Activated T-helper 9 cell treated with anti-CD3 and anti-CD28 coated beads, Interleukin-2, amount 50 U/mL, for 16 hours (primary cell): ENCODE measurements at places on chromosomes 1 and 21.
A peak's percentile ranks its signal among the peaks of the same experiment; 100 is the strongest.

GRCh38 chr21:34148419-34148804 is 75.0 kb downstream of the MRPS6 start:
- DNase-seq = no peak

GRCh38 chr1:33331444-33332356 is 10.8 kb upstream of the A3GALT2 start:
- no peak for DNase-seq

DNA sequence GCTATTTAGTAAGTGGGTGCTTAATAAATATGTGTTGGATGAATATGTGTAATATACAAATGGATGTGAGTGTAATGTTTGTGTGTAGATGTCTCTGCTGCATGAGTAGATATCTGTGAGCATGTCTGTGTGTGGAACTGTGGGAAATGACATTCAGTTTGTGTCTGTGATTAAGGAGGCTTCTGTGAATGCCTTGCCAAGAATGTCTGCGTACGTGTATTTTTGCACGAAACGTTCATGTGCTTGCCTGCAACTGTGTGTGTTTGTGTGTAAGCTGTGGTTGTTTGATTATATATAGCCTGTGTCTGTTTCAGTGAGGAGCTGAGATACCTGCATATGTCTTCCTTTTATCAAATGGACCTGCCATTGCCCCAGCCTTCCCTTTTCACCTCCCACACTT is 13.8 kb downstream of the DMBX1 start:
- no peak for DNase-seq

- no peak for DNase-seq
Observed at GRCh38 chr21:32475162-32475812, 62.8 kb downstream of the EVA1C start.

- DNase-seq = no peak
Observed at GRCh38 chr1:19101244-19101643, 108.8 kb downstream of the UBR4 start.

GRCh38 chr21:40706806-40707655 is 139.9 kb downstream of the DSCAM start:
- no peak for DNase-seq

- DNase-seq = no peak
Observed at GRCh38 chr1:89980605-89981004, 14.3 kb upstream of the ZNF326 start.

- DNase-seq = no peak
Observed at GRCh38 chr1:81470275-81470674, 330.5 kb upstream of the ADGRL2 start.

- DNase-seq = no peak
Observed at GRCh38 chr1:112982853-112983536, 27.0 kb upstream of the SLC16A1 start.

- no peak for DNase-seq
Observed at GRCh38 chr1:74713849-74714248, 19.0 kb downstream of the CRYZ start.

- DNase-seq = no peak
Observed at GRCh38 chr21:40270047-40270446, 402.8 kb downstream of the PCP4 start.

DNA sequence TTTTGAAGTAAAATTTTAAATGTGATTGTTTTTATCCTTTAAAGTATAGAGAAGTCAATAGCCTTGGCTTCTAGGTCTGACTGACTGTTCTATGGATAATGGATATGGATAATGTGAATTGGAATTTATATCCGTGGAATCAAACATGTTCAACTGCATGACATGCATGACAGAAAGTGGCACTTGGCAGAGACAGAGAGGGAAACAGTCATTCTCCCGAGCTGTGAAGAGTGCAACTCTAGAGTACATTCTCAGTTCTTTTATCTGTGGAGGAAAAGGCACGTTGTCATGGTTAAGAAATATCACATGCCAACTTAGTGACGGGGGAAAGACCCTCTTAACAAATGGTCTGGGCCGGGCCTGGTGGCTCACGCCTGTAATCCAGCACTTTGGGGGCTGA is 67.0 kb downstream of the KIF26B start:
- no peak for DNase-seq

GRCh38 chr1:178418284-178418955 is 78.3 kb downstream of the CLEC20A start:
- no peak for DNase-seq

- DNase-seq = peak; percentile 46
Observed at GRCh38 chr1:210332719-210333398, 4.2 kb downstream of the HHAT start.

- no peak for DNase-seq
Observed at GRCh38 chr1:23217421-23218115, at the start of gene HTR1D. Gene HTR1D (minus strand): TSS chr1:23217502. CDS start chr1:23194219, 23,283 bp downstream.

DNA sequence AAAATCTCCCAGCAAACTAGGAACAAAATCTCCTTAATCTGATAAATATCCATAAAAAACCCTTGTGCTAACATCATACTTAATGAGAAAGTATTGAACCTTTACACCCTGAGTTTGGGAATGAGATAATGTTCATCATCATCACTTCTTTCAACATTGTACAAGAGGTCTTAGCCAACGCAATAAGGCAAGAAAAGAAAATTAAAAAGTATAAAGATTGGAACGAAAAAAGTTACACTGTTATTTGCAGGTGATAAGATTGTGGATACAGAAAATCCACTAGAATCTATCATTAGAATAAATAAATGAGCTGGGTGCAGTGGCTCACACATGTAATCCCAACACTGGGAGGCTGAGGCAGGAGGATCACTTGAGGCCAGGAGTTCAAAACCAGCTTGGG is 76.7 kb downstream of the UBR4 start:
- no peak for DNase-seq

GRCh38 chr1:117605774-117606648 is at the start of gene TENT5C:
Gene TENT5C (plus strand): TSS chr1:117606048. CDS start chr1:117622869, 16,821 bp downstream.
- DNase-seq = peak; percentile 98

GRCh38 chr1:46581681-46582455 is 22.2 kb downstream of the MKNK1 start:
- no peak for DNase-seq

DNA sequence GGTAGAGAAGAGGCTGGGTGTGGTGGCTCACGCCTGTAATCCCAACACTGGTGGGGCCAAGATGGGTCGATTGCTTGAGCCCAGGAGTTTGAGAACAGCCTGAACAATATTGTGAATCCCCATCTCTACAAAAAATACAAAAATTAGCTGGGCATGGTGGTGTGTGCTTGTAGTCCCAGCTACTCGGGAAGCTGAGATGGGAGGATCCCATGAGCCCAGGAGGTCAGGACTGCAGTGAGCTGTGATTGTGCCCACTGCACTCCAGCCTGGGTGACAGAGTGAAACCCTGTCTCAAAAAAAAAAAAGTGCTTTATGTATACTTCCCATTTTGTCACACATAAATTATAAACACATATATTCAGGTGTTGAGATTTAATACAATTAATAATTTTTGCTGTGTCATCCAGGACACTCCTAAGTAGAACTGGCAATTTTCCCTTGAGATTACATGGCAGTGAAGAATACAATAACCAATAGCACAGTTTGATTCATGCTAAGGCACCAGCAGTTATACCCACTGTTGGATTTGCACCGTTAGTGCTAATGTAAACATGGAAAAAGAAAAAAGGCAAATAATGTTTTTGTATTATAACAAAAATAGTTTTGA is 15.5 kb downstream of the GABPB2 start:
- DNase-seq = no peak

GRCh38 chr1:153447498-153448170 is 12.8 kb downstream of the S100A7 start:
- no peak for DNase-seq

GRCh38 chr1:66300972-66301451 is 232.9 kb upstream of the SGIP1 start:
- DNase-seq = no peak

DNA sequence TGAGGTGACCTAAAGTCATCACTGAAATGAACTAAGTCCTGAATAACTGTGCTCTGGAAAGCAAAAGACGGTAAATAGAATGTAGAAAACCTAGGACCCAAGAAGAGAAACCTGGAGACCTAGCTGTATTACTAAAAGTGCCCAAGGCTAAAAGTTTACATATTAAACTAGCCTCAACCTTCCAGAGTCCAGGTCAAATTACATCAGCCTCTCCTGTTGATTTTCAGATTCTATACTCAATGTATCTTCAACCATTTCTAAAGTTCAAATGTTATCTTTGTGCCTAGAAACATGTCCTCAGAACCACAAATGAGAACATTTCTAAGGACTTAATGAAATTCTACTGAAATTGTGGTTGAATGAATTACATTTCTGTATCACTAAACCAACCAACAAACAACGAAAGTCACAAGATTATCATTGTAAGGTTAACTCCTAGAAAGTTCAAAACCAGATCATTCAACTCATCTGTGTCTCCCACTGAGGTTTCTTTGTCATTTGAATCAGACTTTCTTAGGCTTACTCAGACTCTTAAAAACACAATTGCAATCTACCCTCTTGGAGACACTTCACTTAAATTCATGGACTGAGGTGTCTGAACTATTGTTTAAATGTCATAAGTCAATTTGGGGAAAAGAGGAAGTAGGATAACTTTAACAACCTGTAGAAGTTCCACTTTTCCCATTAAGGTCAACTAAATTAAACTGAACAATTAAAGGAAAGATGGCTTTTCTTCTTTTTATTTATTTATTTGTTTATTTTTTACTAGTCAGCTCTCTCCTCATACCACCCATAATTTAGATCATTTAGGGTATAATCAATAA is 207.7 kb downstream of the BARHL2 start:
- no peak for DNase-seq

GRCh38 chr1:115594600-115594999 is 47.2 kb upstream of the VANGL1 start:
- no peak for DNase-seq

DNA sequence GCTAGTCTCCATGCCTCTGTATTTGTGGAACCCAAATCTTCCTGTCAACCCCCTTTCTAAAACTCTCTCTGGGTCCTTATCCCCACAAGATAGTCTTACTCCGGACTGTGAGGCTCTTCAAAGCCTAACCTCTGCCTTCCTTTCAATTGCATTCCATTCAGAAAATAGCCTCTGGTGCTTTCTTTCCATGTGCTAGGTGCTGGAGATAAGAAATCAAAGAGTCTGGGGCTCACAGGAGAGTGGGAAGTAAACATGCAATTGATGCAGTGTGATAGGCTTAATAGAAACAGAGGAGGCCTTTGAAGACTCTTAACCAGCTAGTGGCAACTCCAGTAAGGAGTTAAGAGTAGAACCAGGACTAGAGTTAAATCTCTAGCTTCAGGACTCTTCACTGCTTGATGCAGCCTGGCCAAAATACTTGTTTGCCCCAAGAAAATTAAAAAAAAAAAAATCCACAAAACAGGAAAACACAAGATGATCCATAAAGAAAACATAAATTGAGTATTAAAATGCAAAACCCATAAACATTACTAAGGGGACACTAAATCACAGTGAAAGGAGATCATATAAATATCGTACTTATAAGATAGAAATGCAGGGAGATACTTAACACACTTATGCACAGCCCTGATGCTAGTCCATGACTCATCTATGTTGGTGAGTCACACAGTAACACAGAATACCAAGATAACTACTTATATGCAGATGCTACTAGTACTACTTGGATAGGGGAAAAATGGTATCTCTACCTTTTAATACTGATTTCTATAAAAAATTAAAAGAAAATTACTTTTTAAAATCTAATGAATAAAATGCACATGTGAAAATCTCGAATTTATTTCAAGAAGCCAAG is 341.5 kb downstream of the KCNH1 start:
- DNase-seq = no peak

- no peak for DNase-seq
Observed at GRCh38 chr1:203278082-203278884, 27.0 kb upstream of the BTG2 start.
